Dermis lymphatic vessel endothelial cell (primary cell): ENCODE measurements at places on chromosomes 3 and 15. TPM values are rescaled to one million over a fixed set of nuclear protein-coding genes. Genes with fewer than 3 reads are reported as not detected.

The GPR171 gene
- total RNA-seq = not detected in 2 replicates

The EHHADH gene
- total RNA-seq = 4.1 and 6.6 TPM in 2 replicates

The ACOX2 gene
- total RNA-seq = 0.77 and 1.3 TPM in 2 replicates

The DCLK3 gene
- not detected in 2 replicates for total RNA-seq

The SH2D7 gene
- total RNA-seq = not detected in 2 replicates

The EIF4E3 gene
- total RNA-seq = 2.4 and 3.2 TPM in 2 replicates

The AGBL1 gene
- not detected in 2 replicates for total RNA-seq

The AGTR1 gene
- total RNA-seq = not detected in 2 replicates

The THAP10 gene
- total RNA-seq = 1.0 and 1.3 TPM in 2 replicates

The SLC28A1 gene
- total RNA-seq = not detected in 2 replicates

The C3orf49 gene
- not detected in 2 replicates for total RNA-seq

The CCR3 gene
- not detected in 2 replicates for total RNA-seq

The GCNT3 gene
- total RNA-seq = not detected in 2 replicates

The CDC25A gene
- total RNA-seq = 4.3 and 5.0 TPM in 2 replicates

The MUC20 gene
- total RNA-seq = 0.11 and 0.34 TPM in 2 replicates

The HACL1 gene
- 29.0 and 32.6 TPM in 2 replicates for total RNA-seq

The RAD54L2 gene
- 13.9 and 14.0 TPM in 2 replicates for total RNA-seq

The OIP5 gene
- 1.4 TPM in 2 replicates for total RNA-seq

The FAM107A gene
- total RNA-seq = 0.09 and 0.11 TPM in 2 replicates

The IGSF10 gene
- under 0.01 TPM in 1 of 2 replicates, not detected in the other for total RNA-seq
